ENCODE measurements at places on chromosomes 5 and 9. TPM values are rescaled to one million over a fixed set of nuclear protein-coding genes. Genes with fewer than 3 reads are reported as not detected.

C5orf58 gene
- total RNA-seq, result not detected

NR6A1 gene
- total RNA-seq, result 3.5 TPM

GRAMD2B gene
- total RNA-seq, result 14.7 TPM

PCDHA3 gene
- not detected for total RNA-seq

RNF44 gene
- total RNA-seq, result 55.0 TPM

LRRC14B gene
- total RNA-seq, result not detected

FGF10 gene
- total RNA-seq, result not detected

SNCB gene
- total RNA-seq, result not detected

PDCD1LG2 gene
- total RNA-seq, result 0.60 TPM

GKAP1 gene
- 0.98 TPM for total RNA-seq
